CMK (cell line): ENCODE measurements at places on chromosomes 6 and 20.

- DNase-seq: no peak
Observed at GRCh38 chr6:43717822-43718221, 30.2 kb upstream of the MRPS18A start.

GRCh38 chr6:160260367-160260766, 1.7 kb upstream of the SLC22A2 start:
- no peak for DNase-seq

GRCh38 chr6:153758516-153758915, 280.5 kb upstream of the OPRM1 start:
- no peak for DNase-seq

- no peak for DNase-seq
Observed at GRCh38 chr6:165484178-165484889, 174.9 kb upstream of the C6orf118 start.

- no peak for DNase-seq
Observed at GRCh38 chr6:1103945-1104623, 207.8 kb upstream of the FOXQ1 start.

DNA sequence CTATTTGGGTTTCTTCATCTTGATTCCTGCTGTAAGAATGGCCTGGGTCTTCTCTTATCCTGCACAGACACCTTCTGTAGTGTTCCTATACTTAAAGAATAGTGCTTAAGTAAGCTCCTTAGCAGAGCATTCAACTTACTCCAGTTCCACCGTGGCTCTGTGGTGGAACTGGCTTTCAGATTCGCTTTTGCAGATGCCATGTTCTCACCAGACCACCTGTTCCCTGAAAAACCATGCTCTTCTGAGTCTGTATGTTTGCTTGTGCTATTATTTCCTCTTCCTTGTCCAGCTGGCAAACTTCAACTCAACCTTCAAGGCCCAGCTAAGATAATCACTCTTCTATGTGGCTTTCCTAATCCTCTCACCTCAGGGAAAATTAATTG, 4.9 kb downstream of the ELMO2 start:
- peak; percentile 26 for DNase-seq

DNA sequence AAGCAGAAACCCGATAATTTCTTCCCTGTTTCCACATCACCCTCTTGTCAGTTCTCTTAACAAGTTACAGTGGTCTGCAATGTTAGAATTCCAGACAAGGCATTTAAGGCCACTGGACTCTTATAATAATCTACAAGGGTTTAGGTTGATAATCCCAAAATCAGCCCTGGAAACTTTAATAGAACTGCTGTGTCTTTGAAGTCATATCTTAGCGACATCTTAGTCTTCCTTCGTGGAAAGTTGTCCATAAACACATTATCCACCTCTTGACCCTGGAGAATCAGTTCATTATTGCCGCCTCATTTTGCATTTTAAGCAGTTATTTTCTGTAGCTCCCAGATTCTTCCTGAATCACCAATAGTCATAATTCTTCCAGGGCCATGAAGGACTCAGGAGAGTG, 108.6 kb upstream of the PLCB4 start:
- DNase-seq: no peak

- peak; percentile 37 for DNase-seq
Observed at GRCh38 chr6:32796848-32797776, 19.7 kb downstream of the HLA-DOB start.

DNA sequence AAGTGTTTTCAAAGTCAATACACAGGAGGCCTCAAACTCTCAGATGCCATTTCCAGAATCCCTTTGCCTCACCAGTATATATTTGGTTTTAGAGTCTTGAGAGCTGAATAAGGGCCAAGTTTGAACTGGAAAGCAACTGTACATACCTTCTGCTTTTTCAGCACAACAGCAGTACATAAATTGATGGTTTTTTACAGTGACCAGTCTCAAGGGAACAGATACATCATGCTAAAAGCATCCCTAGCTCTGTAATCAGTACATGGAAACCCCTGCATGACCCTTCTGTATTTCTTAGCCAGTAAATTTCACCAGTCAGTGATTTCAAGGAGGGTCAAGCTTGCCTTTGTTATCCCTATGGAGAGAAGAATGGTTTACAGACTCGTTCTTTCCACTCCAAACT, 40.6 kb upstream of the ECHDC1 start:
- DNase-seq: no peak

DNA sequence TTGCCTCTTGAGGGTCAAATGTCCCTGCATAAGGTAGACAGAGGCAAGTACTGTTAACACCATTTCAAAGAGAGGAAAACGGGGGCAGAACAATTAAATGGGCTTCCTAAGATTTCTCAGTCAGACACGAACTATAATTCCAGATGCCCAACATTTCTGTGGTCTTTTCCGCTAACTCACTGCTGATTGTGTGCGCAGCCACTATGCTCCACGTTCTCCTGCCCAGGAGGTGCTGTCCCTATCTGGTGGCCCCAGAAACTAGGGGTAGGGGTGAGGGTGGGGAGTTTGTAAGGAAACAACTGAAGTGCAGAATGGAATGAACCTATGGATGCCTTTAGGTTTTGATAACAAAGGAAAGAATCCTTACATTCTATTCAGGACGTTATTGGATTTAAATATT, 86.1 kb upstream of the BACH2 start:
- no peak for DNase-seq

GRCh38 chr20:48814633-48815032, 13.2 kb downstream of the PREX1 start:
- no peak for DNase-seq

DNA sequence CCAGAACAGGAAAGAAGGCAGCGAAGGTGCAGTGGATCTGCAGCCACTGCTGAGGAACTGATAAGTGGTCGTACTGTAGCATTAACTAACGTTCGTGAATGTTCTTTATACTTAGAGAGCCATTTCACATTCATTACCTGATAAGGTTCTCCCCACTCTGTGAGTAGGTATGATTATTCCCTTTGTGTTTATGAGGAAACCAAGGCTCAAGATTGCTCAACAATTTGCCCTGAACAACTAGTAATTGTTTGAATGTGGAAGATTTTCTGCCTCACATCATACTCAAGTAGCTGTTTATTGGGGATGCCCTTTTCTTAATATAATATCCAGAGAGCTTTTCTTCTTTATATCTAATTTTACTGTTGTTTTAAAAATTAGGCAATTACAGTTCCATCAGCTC, 24.9 kb upstream of the ELOVL5 start:
- DNase-seq: no peak

DNA sequence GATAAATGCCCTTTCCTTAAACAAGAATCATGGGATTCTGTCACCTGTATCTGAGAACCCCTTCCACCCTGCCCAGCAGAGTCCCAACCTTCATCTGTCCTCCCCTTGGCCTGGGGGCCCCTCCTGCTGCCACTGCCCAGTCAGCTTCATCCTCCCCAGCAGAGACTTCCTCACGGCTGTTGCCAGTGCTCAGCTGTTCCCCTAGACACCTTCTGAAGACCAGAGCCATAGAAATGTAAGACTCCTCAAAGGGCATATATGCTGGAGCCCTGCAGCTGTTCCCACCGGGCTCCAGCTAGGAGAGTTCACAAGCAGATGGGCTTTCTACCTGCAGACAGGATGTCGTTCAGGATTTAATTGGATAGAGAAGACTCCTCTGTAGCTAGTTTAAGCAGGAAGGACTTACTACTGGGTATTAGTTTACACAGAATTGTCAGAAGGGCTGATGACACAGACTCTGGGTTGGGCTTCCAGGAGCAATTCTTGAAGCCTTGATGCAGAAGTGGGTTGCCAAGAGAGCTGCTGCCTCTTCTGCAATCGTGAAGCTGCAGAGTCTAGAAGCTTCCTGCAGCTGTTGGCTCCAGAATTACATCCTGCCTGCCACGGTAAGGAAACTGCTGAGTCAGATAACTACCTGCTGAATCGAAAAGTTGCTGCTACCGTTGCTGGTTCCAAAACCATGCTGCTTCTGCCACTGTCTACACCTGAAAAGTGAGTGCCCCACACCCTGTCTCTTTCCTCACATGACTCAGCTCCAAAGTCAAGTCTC, 57.1 kb upstream of the MLN start:
- no peak for DNase-seq

DNA sequence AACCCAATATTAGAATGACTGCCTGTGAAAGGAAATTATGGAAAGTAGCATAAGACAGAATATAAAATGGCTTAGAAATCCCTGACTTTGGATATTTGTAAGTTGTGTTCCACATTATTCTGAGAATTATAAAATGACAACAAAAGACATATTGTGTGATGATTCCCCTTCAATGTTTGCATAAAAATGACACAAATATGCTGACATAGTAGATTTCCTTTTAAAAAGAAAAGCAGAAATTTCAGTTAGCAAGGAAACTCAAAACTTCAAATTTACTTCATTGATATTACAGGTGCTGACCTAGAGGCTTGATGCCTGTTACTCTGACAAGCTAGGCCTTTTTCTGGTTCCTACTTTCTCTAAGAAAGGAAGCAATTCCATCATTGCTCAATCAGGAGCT, 816.9 kb upstream of the HS3ST5 start:
- DNase-seq: no peak

DNA sequence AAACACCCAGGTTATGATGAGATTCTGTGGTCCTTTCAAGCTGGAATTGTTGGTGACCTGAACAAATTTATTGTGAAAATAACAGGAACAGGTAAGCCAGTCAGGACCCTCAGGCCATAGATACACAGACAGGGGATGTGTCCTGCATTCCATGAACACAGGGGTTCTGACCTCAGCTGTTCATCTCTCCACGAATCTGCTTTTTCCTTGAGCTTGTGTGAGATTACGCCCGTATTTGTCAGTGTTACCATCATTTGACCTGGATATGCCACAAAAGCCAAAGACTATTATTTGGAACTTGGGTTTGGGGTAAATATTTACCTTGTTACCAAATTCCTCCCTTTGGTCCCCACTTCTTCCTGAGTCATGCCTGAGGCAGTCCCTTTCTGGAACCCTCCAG, 288.9 kb downstream of the PREX1 start:
- DNase-seq: no peak

- DNase-seq: no peak
Observed at GRCh38 chr20:50930976-50931305, 296 bp downstream of the ADNP start.

DNA sequence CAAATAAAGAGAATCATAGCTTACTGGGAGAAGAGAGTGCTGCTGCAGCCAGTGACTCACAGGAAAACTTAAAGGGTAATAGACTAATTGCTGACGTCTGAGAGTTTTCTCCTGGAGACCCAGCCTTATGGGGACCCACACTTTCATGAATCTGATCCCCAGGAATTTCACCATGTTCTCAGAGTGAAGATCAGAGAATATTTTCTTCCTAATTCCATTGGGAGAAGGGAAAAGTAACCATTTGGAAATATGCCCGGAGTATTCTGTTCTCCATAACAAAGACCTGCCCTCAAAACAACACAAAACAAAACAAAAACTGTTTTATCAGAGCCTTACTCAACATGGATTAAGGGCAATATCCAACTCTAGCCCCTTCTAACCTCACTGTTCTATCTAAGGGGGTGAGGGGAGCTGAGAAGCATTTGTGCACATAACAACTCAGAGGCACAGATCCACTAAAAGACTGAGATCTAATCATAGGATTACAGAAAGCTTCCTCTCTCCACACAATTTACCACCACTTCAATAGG, 168.2 kb upstream of the SSTR4 start:
- no peak for DNase-seq

DNA sequence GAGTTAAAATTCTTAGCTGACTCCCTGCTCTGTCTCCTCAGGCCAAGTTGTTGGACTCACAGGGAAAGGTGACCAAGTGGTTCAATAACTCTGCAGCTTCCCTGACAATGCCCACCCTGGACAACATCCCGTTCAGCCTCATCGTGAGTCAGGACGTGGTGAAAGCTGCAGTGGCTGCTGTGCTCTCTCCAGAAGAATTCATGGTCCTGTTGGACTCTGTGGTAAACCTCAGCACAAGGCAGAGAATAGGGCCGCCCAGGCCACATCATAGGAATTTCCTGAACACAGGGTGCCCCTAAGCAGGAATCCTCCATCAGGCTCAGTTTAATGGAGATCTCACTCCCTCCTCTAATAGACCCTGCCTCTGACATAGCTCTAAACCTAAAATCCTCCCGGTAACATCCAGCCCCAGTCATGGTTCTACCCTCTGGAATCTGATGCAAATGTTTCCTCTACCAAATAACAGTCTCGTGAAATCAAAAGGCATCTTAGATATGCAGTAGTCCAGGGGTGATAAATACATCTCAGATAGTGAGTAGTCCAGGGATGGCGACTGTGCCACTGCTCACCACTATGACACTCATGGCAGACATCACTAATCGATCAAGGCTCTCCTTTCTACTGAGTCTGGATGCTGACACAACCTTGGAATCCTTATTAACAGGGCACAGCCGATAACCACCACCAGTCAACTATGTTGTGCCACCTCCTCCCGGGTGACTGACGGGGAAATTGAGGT, 18.3 kb downstream of the BPIFB1 start:
- no peak for DNase-seq

DNA sequence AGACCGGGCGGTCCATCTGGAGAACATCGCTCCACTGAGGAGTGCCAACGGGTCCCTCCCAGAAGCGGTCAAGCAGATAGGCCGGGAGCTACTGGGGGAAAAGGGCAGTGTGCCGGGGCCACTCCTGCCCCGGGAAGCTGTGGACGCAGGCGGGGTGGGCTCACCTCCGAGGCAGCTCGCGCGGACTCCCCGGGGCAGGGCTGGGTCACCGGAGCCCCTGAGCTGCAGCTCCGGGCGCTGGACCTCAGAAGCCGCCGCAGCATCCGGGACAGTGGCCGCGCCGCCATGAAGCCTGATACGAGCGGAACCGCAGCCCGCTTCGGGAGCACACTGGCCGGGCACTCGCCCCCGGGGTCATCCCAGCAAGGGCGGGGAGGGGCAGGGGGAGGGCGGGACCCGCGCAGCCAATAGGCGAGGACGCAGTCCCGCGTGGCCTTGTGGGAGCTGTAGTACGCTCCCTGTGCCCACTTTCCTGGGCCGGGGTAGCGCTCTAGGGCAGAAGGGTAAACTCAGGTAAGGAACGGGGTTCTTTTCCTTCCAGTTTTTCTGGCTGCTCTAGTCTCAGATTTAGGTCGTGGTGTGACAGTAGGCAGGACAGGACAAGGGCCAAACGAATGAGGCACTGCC, at the start of gene MOCS1:
TSS of gene MOCS1 (minus strand) at position 332 of the 627 bp plus-strand sequence. CDS start at position 287, 45 bp downstream.
- DNase-seq: no peak

- no peak for DNase-seq
Observed at GRCh38 chr6:33727932-33728331, 16.4 kb upstream of the UQCC2 start.

DNA sequence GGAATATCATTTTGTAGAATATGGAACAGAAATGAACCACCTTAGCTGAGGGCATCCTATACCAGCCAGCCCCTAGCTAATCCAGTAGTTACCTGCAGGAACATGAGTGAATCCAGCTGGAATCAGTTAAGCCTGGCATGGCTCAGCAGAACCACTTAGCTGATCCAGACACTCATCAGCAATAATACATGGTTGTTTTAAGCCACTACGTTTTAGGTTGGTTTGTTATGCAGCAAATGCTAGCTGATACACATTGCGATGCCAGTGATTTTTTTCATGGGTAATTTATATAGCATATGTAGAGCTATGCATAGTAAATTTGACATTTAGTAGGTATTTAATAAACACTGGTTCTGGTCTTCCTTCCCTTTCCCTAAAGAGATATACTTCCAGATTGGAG, 201.9 kb upstream of the JAG1 start:
- no peak for DNase-seq

- no peak for DNase-seq
Observed at GRCh38 chr6:165266621-165267020, 42.8 kb downstream of the C6orf118 start.

- DNase-seq: no peak
Observed at GRCh38 chr6:13992417-13993055, 67.8 kb downstream of the RNF182 start.
